ENCODE measurements at places on chromosomes 1 and 21. TPM values are rescaled to one million over a fixed set of nuclear protein-coding genes. Genes with fewer than 3 reads are reported as not detected.
A peak's percentile ranks its signal among the peaks of the same experiment; 100 is the strongest.

- peak; percentile 54 for DNase-seq
Observed at GRCh38 chr1:172448995-172449584, 5.2 kb upstream of the PIGC start.

PTPRC gene
- total RNA-seq: 29.8 TPM

KRTAP11-1 gene
- 0.23 TPM for total RNA-seq

TMCC2 gene
- 2.8 TPM for total RNA-seq

RGS13 gene
- total RNA-seq: 3.4 TPM

DNA sequence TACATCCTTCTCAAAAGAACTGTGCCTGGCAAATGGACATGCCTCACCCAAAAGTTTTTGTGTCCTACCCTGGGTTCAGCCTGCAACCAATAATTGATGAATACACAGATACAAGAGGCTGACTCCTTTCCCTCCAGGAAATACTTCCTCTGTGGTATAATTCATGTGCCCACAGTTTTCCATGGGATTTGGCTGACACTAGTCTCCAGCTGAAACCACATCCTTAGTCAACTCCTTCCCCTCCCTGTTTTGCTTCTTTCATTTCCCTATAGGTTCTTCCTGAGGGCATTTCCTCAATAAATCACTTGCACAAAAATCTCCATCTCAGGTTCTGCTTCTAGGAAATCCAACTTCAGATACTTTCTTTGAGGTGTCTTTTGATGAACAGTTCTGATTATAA, 436.6 kb upstream of the C1orf87 start:
- DNase-seq: no peak

DNA sequence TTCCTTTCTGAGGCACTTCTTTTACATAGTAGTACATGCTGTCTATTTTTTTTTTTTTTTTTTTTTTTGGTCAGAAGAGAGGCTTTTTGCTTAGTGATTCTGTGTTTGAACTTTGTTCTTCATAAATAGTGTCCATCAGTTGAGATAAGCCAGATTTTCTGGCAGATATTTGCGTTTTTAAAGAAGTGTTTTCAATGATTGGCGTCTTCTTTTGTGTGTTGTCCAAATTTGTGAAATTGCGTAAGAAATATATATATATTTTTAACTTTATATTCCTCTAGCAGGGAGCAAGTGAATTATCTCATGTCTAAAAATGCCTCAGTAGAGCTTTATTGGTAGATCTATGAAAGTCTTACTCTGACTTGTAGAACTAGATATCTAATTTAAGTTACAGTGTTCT, 28.3 kb downstream of the NEK7 start:
- DNase-seq: no peak

GRCh38 chr1:43038232-43038935, 79.7 kb upstream of the SLC2A1 start:
- DNase-seq: no peak

- DNase-seq: no peak
Observed at GRCh38 chr1:45677751-45678245, 8.5 kb downstream of the GPBP1L1 start.

DNA sequence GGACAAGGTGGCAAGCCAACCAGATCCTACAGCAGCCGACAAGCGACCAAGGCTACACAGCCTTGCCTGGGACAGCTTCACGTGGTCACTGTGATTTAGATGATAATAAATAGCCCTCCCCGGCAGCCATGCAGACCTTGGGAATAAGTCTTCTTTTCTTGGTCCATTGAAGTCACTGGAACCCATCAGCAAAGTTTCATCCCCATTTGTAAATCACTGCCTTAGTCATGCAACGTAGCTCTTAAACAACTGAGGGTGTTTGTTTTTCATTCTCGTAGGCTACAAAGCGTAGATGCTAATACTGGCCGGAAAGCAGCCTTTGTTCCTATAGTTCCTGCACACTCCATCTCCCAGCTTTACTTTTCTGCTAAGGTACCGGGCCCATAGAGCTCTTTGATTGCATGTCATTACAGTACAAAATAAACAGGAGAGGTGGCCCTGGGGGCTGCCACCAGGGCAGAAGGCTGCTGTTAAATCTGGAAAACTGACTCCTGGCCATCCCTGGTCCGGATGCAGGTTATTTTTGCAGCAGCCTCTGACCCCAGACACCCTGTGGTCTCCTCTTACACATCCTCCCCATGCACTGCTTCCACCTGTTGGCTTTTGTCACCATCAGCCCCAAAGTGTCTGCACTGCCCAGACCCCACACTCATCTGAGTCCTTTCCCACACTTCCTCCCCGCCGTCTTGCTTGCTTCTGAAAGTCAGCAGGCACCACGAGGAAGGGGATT, 105.5 kb downstream of the TOMM20 start:
- DNase-seq: no peak

DCDC2B gene
- not detected for total RNA-seq

DNA sequence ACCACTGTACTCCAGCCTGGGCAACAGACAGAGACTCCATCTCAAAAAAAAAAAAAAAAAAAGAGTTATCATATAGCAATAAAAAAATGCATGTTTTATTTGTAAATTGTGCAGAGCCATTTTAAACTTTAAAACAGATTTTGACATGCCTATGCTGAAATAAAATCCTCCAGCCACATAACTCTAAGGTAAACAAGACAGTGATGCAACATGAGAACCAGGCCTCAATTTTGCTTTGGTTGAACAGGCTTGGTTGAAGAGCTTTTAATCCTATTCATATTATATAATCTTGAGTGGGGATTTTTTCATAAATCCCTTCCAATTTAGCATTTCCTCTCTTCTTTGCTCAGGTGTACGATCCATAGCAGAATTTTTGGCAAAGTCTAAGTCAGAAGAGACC, 26.1 kb downstream of the ARMH1 start:
- no peak for DNase-seq

PLA2G4A gene
- 11.0 TPM for total RNA-seq

- no peak for DNase-seq
Observed at GRCh38 chr1:6272868-6273267, 12.0 kb upstream of the GPR153 start.

- DNase-seq: no peak
Observed at GRCh38 chr1:23879809-23880208, 11.7 kb upstream of the FUCA1 start.

AKNAD1 gene
- 0.37 TPM for total RNA-seq

DNA sequence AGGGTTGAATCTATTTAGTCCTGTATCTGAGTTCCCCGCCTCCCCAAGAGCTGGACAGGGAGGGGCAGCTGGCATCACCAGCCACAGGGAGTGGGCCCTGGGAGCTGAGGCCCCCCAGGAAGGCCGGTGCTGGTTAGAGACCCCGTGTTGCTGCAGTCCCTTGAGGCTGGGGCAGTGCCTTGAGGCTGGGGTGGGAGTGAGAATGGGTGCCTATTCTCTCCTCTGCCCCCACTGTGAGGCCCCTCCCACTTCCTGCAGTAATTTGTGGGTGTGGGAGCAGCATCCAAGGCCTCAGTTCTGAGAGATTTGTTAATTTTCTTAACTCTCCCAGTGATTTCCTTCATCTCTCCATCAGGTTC, 2.5 kb upstream of the TRAPPC3 start:
- DNase-seq: no peak

GRCh38 chr1:219505886-219506285, 107.0 kb downstream of the ZC3H11B start:
- no peak for DNase-seq

SLC1A7 gene
- total RNA-seq: 21.1 TPM

DNA sequence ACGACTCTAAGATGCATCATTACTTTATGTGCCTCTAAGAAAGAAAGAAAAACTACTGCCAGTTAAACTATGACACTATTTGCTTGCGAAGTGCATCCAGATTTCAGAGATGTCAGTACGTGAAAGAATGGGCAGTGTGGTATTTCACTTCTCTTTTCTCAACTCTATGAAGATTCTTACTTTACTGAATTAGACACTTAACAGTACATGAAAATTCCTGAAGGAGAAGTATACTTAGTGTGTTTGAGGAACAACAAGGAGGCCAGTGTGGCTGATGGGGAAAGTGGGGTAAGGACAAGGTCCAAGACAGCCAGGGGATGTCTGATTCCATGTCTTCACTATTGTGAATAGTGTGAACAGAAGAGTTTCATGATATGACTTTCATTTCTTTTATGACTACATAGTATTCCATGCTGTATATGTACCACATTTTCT, 53.9 kb upstream of the HSD17B7 start:
- no peak for DNase-seq

GRCh38 chr1:9942399-9942938, 722 bp downstream of the LZIC start:
- no peak for DNase-seq

DNA sequence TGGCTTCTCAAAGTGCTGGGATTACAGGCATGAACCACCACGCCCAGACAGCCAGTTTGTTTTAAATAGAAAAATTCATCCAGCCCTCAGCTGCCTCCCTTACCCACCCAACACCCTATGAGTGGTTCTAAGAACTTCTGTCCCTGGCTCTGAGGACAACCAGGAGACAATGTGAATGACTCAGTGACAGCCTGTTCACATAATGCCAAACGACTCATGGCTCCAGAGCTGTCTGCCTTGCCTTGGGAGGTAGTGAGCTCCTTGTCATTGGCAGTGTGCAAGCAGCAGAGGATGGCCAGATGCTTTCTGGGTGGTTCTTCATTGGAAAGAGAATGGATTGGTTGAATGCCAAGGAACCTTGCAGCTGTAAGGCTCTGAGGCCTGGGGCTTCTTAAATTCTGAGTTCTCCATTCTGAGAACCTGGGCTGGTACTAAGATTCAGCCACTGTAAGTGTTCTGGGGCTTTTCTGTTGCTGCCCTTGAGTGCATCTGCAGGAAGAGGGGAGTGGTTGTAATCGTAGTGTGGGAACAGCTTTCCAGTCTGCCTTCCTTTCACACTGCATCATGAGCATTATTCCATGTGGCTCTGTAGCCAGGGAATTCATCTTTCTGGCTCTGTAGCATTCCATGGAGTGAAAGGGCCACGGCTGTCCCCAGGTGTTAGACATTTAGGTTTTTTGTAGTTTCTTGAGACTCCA, 5.8 kb downstream of the SERINC2 start:
- DNase-seq: no peak

TMEM269 gene
- 0.06 TPM for total RNA-seq

PPIAL4G gene
- total RNA-seq: 0.09 TPM

- no peak for DNase-seq
Observed at GRCh38 chr1:208767816-208768215, 523.6 kb upstream of the PLXNA2 start.

GRCh38 chr21:36513430-36513829, 33.5 kb upstream of the CLDN14 start:
- DNase-seq: no peak

- DNase-seq: no peak
Observed at GRCh38 chr1:156419854-156420204, 50.8 kb downstream of the RHBG start.

DNA sequence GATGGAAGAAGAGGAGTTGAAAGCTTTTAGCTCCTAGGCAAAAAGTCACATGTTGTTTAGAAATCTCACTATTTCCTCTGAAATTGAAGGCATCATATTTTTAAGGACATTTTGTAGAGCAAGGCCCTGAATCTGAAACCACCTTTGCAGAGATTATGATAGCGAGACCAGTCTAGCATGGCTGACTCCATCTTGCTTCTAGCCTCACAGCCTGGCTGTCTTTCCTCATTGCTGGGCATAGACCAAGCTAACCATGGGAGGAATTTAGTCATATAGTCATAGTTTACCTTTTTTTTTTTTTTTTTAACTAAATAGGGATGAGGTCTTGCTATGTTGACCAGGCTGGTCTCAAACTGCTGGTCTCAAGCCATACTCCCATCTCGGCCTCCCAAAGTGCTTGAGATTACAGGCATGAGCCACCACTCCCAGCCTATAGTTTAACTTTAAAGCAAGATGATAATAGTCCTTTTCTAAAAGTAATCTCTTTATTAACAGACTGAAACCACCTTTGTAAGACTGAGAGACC, 42.2 kb upstream of the ZNF326 start:
- no peak for DNase-seq

GRCh38 chr1:234926559-234927311, 201.9 kb downstream of the TOMM20 start:
- no peak for DNase-seq

SLC9C2 gene
- total RNA-seq: not detected

IER5 gene
- total RNA-seq: 13.9 TPM

GRCh38 chr1:35640380-35641232, 720 bp downstream of the PSMB2 start:
- no peak for DNase-seq

DNA sequence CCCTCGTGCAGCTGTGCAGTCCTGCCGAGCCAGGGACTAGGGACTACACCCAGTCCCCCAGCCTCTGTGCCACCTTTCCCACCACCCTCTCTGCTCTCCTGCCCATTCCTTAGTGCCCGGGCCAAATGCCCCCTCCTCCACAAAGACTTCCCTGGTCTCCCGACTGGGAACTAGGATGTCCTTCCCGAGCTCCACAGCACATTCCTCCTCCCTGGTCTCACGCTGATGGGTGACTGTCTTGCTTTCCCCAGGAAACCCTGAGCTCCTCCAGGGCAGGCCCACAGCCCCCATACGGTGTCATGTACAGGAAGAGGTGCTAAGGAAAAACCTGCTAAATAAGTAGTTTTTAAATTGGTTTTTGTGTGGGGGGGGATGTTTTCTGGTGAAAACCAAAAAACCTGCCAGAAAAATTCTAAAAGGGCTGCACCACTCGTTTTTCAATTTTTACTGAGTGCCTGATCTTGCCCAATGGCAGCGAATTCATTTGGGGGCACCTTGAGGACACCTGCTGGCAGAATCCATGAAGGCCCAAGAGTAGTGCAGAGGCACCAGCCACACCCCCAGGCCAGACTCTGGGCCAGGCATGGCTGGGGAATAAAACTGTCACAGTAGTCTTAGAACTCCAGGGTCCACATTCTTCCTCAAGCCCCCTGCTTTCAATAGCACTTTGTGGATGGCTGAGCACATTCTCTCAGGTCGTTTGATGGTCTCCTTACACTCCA, 50.4 kb downstream of the GLIS1 start:
- no peak for DNase-seq

DNA sequence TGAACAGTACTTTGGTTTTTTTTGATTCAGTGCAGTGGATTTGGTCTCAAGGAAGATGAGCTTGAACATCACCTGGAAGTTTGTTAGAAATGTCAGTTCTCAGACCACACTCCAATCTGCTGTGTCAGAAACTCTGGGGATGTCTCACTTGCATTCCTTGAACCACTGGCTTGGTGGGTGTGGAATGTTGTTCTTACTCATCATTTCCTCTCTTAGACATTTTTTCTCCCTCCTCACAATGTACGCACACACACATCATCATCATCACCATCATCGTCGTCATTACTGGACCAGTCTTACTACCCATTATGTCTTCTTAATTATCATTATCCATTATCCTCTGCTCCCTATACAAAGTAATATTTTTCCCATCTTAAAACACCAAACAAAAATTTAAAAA, 91.9 kb upstream of the KCNK2 start:
- DNase-seq: no peak

WDR64 gene
- not detected for total RNA-seq

CASQ2 gene
- total RNA-seq: 3.9 TPM

- peak; percentile 31 for DNase-seq
Observed at GRCh38 chr1:119275145-119276134, 93.1 kb upstream of the HAO2 start.

All from mucosa of gallbladder (tissue), 1 donor.